Stimulated activated CD8-positive, alpha-beta memory T cell treated with anti-CD3 and anti-CD28 coated beads, Interleukin-12 subunit alpha, Interleukin-12 subunit beta, amount 100 ng/mL, for 4 hours (primary cell): ENCODE measurements at places on chromosomes 16 and 17.
A peak's percentile ranks its signal among the peaks of the same experiment; 100 is the strongest.

- peak; percentile 31 for DNase-seq
Measured at GRCh38 chr17:63834431-63835166, 7.1 kb upstream of the FTSJ3 start.

- no peak for DNase-seq
Measured at GRCh38 chr17:50238601-50239280, 35.5 kb upstream of the TMEM92 start.

- no peak for DNase-seq
Measured at GRCh38 chr17:81309859-81310839, 15.0 kb upstream of the SLC38A10 start.

- no peak for DNase-seq
Measured at GRCh38 chr17:14211246-14211645, 25.4 kb downstream of the CDRT15 start.

GRCh38 chr17:32658470-32659418, 172.0 kb downstream of the CDK5R1 start:
- DNase-seq = no peak

GRCh38 chr17:40557531-40558299, 7.6 kb downstream of the CCR7 start:
- DNase-seq = no peak

GRCh38 chr16:85979605-85980004, 80.6 kb downstream of the IRF8 start:
- DNase-seq = no peak
